ENCODE measurements at places on chromosomes 16 and 17. TPM values are rescaled to one million over a fixed set of nuclear protein-coding genes. Genes with fewer than 3 reads are reported as not detected.

IL17C gene
- not detected for total RNA-seq

TAT gene
- not detected for total RNA-seq

CCL8 gene
- not detected for total RNA-seq

GAS2L2 gene
- 0.09 TPM for total RNA-seq

ENDOV gene
- total RNA-seq, result 48.2 TPM

AXIN2 gene
- 0.97 TPM for total RNA-seq

SEPTIN12 gene
- total RNA-seq, result not detected

PIPOX gene
- 0.21 TPM for total RNA-seq

AOC2 gene
- 1.9 TPM for total RNA-seq

RBL2 gene
- 12.0 TPM for total RNA-seq

LPO gene
- total RNA-seq, result not detected

PGAP6 gene
- 39.6 TPM for total RNA-seq

HAGH gene
- 63.5 TPM for total RNA-seq

NTN1 gene
- 0.42 TPM for total RNA-seq

ABCC3 gene
- 123 TPM for total RNA-seq

ARRB2 gene
- 64.5 TPM for total RNA-seq

MT1B gene
- 0.52 TPM for total RNA-seq

TMEM88 gene
- 0.23 TPM for total RNA-seq

E4F1 gene
- 26.0 TPM for total RNA-seq

CHD9NB gene
- 1.1 TPM for total RNA-seq

PRAC1 gene
- total RNA-seq, result not detected

JPH3 gene
- 1.9 TPM for total RNA-seq

ZP2 gene
- total RNA-seq, result not detected

SLC13A2 gene
- total RNA-seq, result 0.14 TPM

PRPF8 gene
- total RNA-seq, result 264 TPM

HSPB9 gene
- not detected for total RNA-seq

PFN1 gene
- 2,762 TPM for total RNA-seq

CX3CL1 gene
- 0.08 TPM for total RNA-seq

CCL5 gene
- 1.0 TPM for total RNA-seq

DCTPP1 gene
- total RNA-seq, result 138 TPM

TM4SF5 gene
- total RNA-seq, result 0.54 TPM

GP1BA gene
- total RNA-seq, result not detected

KRTAP2-3 gene
- not detected for total RNA-seq

MYH10 gene
- 19.4 TPM for total RNA-seq

RNF222 gene
- total RNA-seq, result not detected

KRTAP16-1 gene
- not detected for total RNA-seq

PMFBP1 gene
- total RNA-seq, result 0.05 TPM

TMED6 gene
- not detected for total RNA-seq

GDPD3 gene
- 2.1 TPM for total RNA-seq

RNF227 gene
- total RNA-seq, result 1.1 TPM

NPIPB6 gene
- total RNA-seq, result 1.9 TPM

ANKS4B gene
- total RNA-seq, result 0.09 TPM

ITGAL gene
- total RNA-seq, result not detected

EXOC7 gene
- total RNA-seq, result 62.5 TPM

CCL14 gene
- total RNA-seq, result not detected

ARL6IP1 gene
- total RNA-seq, result 316 TPM

NLK gene
- 6.4 TPM for total RNA-seq

HEATR9 gene
- not detected for total RNA-seq

Data from A549 treated with GW870086 at 1 μM for 4 hours (cell line).